ENCODE measurements at places on chromosomes 6 and 20.
A peak's percentile ranks its signal among the peaks of the same experiment; 100 is the strongest.

- DNase-seq, result no peak
These were observed 74.2 kb upstream of the DSP start for GRCh38 chr6:7467007-7467897.

GRCh38 chr20:5100684-5101347 is 18.9 kb downstream of the PCNA start:
- no peak for DNase-seq

DNA sequence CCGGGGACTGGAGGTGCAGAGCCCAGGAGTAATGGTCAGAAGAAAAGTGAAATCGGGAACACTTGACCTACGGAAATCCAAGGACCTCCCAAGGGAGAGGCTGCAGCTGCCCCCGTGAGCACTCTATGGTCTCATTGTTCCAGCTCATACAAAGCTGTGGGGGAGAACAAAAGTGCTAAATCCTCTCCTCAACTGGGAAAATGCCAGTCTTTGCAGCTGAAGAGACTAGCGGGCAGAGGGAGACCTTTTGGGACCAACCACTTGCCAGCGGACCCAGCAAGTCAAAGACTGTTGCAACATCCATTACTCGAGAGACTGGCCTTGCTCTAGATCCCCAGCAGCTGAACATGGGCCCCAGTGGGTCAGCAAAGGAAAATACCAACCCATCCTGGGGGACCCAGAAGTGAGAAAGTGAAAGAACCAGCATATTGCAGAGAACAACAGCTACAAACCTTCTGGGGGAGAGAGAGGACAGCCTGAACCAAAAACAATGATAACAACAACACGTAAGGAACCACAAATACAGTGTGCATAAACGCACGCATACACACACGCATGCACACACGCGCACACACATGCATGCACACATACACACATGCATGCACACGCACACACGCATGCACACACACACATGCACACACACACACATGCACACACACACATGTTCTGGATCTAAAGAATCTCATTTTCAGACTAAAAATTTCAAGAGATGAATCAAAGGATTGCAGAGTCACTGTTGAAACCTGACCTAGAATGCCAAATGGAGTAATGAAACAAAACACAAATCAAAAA is 24.7 kb upstream of the ELMO2 start:
- DNase-seq, result no peak

DNA sequence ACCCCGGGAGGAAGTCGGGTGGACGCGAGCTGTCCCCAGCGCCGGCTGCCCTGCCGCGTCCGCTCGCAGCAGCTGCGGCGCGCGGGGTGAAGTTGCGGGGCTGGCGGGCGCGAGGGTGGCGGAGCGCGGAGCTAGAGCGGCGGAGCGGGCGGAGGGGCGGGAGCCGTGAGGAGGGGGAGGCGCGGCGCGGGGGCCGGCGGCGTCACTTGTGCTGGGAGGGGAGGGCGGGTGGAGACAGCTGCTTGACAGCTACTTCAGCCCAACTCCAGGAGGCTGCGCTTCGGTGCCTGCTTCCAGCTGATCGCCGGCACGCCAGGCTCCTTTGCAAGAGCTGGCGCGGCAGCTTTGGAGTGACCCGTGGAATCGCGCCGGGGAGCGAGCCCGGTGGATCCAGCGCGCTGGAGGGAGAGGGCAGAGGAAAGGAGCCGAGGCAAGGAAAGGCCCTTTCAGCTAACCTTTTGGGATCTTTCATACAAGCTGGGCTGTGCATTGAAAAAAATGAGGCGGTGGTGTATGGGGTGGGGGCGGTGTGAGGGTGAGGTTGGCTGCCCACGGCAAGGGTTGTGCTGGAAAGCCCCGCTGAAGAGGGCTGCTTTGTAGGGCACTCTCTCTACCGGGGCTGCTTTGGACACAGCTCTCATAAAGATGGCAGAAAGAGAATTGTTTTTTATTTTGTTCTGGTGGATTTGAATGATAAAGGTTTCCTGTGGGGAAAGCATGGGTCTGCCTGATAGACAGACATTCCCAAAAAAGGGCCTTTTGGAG is 24.6 kb downstream of the RIPOR2 start:
- no peak for DNase-seq

GRCh38 chr6:142413111-142413510 is 111.3 kb downstream of the ADGRG6 start:
- DNase-seq, result no peak

DNA sequence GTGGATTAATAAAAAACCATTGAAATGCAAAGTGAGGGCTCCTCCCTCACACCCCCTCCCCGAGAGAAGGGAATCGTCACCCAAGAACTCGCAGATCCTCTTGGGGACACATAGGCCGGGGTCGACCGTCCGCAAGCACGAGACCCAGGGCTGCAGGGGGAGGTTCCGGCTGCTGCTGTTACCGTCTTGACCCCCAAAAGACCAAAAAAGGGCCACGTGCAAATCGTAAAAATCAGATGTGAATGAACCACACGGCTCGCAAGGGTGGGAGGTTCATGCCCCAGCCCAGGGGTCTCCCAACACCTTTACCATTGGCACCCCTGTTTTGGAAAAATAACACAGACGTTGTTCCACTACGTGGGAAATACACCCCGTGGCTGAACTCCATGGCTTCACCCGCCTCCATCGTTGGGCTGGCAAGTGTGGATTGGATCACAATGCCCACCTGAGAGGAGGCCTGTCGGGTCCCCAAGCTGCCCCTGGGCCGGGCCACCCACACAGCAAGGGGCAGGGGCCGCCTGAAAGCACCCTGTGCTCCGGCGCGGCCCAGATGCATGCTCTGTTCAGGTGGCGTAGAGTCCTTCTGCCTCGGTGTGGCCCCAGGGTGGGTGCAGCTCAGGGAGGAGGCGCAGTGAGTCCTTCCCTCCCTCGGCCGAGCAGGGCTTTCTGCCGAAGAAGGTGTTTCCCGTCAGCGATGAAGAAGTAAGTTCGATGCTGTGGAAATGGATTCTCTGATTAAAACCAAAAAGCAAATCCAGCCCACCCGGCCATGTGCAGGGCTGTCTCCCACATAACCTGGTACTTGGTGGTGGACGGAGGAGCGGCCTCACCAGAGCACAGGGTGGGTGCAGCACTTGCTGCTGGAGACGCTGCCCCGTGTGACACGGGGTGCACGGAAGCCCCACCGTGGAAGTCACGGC is 85.0 kb downstream of the YTHDF1 start:
- no peak for DNase-seq

GRCh38 chr20:9838378-9839295 is at the start of gene PAK5:
TSS of gene PAK5 (minus strand) at chr20:9839076. CDS start at chr20:9644328, 194,748 bp downstream.
- DNase-seq, result no peak

GRCh38 chr6:31497531-31498476 is at the start of gene MICB:
TSS of gene MICB (plus strand) at chr6:31498145. CDS start at chr6:31498194, 49 bp downstream.
- peak; percentile 56 for DNase-seq

- no peak for DNase-seq
These were observed 749.3 kb downstream of the TENT5A start for GRCh38 chr6:81003156-81003555.

Data from GM12864 (cell line).